Transverse colon (tissue), 4 donors: ENCODE measurements at places on chromosomes 2 and 18.
A peak's percentile ranks its signal among the peaks of the same experiment; 100 is the strongest.

- no peak for DNase-seq
Measured at GRCh38 chr2:236161531-236161930, 6.7 kb downstream of the GBX2 start.

DNA sequence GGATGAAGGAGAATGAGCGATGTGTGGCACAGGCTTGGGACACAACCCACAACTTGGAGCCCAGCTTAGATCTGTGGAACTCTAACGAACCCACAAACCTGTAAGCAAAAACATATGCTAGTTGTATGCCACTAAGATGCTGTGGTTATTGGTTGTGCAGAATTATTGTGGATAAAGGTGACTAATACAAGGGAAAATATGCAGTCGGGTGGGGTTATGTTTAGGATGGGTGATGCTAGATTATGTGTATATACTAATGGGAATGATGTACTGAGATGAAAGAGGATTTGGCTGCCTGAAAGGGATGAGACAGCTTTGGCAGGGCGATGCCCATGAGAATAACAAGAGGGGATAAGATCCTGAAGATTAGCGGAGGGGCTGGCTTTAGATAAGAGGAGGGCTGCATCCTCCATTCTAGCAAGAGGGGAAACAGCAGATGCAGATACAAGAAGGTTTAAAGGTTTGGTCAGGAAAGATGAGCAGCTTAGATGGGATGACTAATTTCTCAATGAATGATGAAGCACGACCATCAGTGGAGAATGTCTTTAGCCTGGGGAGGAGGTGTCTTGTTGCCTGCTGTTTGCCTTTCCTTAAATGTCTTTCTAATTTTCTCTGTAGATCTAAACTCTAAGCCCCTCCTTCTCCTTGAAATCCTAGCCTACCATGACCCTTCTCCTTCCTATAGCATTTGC lies 49.6 kb downstream of the GALNT14 start:
- DNase-seq = no peak

GRCh38 chr18:49762191-49763077 lies 50.9 kb downstream of the ACAA2 start:
- no peak for DNase-seq

DNA sequence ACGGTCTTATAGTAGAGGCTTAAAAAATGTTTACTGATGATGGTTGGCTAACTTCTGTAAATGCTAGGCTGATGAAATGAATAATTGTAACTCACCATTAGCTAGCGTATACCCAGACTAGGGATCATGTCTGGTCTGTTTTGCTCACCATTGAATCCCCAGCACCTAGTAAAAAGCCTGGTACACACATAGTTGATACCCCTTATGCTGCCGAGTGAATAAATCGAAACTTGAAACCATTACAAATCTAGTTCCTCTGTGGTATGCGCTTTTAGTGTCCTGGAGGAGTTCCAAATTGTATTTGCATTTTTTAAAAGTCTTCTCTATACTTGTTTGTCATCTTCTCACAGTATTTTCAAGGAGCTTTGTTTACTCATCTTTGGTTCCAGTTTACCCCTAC lies 1.3 kb downstream of the TAF1B start:
- no peak for DNase-seq

- DNase-seq = no peak
Measured at GRCh38 chr2:153786016-153786415, 85.7 kb upstream of the GALNT13 start.

- no peak for DNase-seq
Measured at GRCh38 chr2:58146707-58147106, 94.4 kb downstream of the FANCL start.

DNA sequence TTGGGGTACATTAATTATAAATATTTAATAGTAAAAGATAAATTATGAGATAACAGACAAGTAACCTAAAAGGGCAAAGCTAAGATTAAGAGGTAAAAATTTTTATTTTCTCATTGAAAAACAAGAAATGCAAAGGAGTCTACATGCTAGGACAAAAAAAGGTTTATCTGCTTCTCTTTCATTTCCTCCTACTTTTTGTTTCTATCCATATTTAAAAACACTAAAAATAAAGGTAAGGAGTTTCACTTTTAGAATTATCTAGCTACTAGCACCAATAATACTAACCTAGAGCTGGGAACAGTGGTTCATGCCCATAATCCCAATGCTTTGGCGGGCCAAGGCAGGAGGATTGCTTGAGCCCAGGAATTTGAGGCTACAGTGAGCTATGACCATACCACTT lies 1551.7 kb upstream of the SLC39A10 start:
- DNase-seq = no peak

GRCh38 chr2:226011716-226012450 lies 612.4 kb downstream of the NYAP2 start:
- DNase-seq = no peak

DNA sequence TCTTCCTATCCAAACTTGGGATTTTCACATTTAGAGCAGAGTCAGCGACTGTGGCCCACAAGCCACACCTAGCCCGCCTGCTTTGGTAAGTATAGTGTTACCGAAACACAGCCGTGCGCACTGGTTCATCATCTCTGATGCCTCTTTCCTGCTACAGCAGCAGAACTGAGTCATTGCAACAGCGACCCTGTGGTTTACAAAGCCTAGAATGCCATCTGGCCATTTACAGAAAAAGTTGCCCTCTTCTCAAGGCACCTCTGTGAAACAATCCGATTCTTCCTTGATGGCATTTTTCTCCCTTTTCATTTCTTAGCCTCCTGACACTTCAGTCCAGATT lies 10.7 kb upstream of the IAH1 start:
- no peak for DNase-seq

GRCh38 chr2:190254063-190254850 lies 65.4 kb downstream of the HIBCH start:
- no peak for DNase-seq

GRCh38 chr2:100880730-100881129 lies 60.8 kb downstream of the NPAS2 start:
- no peak for DNase-seq

DNA sequence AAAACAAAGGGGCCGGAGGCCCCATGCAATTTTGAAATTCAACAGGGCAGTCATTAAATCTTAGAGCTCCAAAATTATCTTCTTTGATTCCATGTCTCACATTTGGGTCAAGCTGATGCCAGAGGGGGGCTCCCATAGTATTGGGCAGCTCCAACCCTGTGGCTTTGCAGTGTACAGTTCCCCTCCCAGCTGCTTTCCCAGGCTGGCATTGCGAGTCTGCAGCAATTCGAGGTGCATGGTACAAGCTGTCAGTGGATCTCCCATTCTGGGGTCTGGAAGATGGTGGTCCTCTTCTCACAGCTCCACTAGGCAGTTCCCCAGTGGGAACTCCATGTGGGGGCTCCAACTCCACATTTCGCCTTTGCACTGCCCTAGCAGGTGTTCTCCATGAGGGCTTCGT lies 72.7 kb upstream of the ARHGAP15 start:
- DNase-seq = no peak

DNA sequence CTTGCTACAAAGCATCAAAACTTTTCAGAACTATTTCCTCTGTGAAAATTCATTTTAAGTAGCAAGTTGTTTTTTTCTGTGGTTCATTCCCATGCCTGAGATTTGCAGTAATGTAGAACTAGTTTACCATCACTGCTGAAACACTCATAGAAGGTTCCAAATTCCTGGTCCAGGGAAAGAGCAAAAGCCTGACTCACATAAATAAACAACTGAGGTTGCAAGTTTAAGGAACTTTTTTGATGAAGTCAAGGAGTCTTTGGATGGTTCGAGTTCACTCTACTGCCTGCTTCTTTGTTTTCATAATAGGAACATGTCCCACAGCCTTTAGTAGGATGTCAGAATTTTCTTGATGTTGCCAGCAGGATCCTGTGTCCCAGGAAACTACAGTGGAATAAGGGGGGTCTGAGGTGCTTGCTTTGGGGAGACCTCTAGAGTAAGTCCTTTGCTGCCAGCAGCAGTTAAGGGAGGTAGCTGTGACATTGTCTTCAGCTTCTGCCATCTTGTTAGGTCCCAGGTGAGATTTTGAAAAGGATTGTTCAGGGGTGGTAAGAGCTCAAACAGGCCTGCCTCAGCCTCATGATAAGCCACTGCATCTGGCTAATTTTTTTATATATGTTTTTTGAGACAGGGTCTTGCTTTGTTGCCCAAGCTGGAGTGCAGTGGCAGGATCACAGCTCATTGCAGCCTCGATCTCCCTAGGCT lies 43.9 kb downstream of the ACSL3 start:
- no peak for DNase-seq

GRCh38 chr2:74074487-74074886 lies 73.2 kb downstream of the BOLA3 start:
- no peak for DNase-seq

DNA sequence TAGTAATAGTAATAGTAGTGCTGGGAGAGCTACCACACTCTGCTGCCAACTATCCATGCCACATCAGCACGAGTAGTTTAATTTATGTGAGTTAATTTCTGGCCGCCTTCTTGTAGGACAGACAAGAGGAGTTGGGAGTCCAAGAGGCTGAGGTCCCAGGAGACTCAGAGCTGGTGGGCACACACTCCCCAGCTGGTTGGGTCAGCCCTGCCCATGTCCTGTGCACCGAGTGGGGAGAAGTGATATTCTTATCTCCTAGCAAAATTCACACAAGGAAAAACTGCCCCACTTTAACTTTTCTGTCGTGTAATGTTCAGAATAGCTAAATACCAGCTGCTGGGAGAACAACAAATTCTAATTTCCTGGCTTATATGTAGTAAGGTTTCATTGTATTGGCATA lies 15.2 kb upstream of the MAP4K4 start:
- no peak for DNase-seq

DNA sequence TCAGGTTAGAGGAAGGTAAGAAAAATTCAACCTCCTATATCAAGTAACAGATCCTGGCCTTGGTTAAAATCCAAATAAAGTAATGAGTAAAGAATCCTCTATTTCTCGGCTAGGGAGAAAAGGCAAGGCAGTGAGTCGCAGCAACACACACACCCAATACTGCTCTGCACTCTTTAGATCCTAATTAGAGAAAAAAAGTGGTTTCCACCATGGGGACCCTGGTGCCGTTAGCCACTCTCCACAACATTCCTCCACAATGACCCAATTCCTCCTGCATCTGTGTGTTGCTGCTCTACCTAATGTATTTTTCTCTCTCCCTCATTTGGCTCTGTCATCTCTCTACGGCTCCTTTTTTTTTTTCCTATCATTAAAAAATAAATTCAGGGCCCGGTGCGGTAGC lies 462.7 kb downstream of the METTL4 start:
- no peak for DNase-seq

- peak; percentile 14 for DNase-seq
Measured at GRCh38 chr2:104976603-104977120, 61.2 kb upstream of the MRPS9 start.

- DNase-seq = no peak
Measured at GRCh38 chr18:63192126-63192884, 127.3 kb downstream of the BCL2 start.

DNA sequence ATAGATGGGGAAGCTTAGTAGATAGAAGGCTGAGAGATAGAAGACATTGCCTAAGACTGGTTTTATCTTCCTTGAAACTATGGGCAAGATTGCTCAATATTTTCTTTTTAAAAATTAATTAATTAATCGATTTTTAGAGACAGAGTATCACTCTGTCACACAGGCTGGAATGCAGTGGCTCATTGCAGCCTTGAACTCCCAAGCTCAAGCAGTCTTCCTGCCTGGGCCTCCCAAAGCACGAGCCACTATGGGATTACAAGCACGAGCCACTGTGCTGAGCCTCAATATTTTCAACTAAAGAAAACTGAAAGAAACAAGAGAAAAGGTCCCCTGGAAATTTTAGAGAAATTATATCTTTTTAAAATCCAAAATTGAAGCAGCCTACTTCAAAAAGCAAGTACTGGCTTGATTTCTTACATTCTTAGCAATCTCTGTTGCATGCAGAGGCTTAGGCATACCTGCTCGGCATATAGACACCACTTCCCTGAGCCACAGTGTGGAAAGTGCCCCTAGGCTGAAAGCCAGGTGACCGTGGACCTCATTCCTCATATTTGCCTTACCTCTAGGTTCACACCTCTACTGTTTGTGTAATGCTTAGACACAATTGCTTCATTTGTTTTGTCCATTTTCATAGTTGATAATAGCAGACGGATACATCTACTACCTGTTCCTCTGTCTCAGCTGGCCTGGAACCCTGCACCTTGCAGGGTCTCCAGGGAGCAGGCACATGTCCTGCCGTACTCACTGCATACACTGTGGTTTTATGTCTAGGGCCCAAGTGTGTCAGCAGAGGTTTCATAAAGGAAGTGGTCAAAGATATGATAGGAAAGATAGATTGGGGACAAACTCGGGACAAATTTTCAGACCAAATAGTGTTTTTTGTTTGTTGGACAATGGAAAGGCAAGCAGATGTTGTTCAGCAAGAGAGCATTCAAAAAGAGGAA lies 166.5 kb upstream of the ALPP start:
- DNase-seq = no peak

- DNase-seq = no peak
Measured at GRCh38 chr2:64226611-64227010, 82.4 kb upstream of the PELI1 start.

DNA sequence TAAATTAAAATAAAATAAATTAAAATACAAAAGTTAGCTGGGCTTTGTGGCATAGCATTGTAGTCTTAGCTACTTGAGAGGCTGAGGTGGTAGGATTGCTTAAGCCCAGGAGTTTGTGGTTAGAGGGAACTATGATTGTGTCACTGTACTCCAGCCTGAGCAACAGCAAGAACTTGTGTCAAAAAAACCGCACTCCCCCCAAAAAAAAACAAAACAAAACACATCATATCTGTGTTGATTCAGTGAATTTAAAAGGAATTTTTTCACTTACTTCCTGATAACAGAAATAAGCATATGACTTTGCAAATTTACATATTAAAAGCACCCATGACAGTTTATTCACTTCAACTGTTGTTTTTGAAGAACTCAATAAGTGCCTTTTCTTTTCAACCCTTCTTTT lies 68.1 kb upstream of the PELI1 start:
- no peak for DNase-seq

- peak; percentile 76 for DNase-seq
Measured at GRCh38 chr2:54904836-54905235, 145.4 kb downstream of the RTN4 start.

DNA sequence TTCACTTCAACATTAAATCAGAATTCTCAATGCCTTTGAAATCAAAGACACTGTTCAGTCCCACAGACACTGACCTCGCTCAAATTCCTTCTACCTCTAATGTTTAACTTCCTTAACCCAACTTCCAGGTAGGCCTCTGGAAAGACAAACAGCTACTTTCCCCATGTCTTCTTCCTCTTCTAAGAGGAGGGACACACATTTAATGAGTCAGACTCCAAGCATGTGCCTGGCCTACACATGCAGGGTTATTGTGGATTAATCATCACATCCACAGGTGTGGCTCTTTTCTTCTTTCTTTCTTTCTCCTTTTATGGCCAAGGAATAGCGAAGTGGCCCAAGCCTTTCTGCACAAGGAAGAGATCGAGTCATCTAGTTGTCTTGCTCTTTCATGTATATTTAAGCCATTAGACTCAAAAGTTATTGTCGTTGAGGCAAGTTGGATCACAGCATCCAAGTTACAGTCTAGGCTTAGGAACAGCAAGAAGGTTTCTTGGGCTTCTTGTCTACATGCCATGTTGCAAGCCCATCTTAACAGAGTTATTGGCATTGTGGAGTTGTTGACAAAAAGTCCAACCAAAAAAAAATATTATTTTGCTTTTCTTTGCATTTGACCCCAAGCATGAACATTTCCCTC lies 387.8 kb downstream of the IRS1 start:
- peak; percentile 17 for DNase-seq
